HCT116 (cell line): ENCODE measurements at places on chromosomes 1 and 21. TPM values are rescaled to one million over a fixed set of nuclear protein-coding genes. Genes with fewer than 3 reads are reported as not detected.

LCE1E gene
- total RNA-seq: not detected

CRYBG2 gene
- 10.5 TPM for total RNA-seq

DNA sequence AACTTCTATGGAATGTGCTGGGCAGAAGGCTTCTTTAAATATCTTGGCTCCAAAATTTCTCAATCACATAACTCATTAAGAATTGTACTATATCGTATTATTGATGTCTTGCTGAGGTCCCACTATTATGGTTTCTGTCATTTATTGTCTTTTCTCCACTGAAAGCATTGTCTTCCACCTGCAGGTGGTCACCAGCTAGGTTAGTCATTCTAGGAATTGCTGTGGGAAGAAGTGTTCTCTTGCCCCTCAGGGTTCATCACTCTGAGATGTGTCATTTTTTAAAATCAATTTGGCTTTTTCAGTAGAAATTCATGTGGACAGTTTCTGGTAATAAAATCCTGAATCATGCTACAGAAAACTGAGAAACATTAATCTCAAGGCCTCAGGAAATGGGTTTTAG lies 66.1 kb downstream of the NCAM2 start:
- DNase-seq: no peak

DNA sequence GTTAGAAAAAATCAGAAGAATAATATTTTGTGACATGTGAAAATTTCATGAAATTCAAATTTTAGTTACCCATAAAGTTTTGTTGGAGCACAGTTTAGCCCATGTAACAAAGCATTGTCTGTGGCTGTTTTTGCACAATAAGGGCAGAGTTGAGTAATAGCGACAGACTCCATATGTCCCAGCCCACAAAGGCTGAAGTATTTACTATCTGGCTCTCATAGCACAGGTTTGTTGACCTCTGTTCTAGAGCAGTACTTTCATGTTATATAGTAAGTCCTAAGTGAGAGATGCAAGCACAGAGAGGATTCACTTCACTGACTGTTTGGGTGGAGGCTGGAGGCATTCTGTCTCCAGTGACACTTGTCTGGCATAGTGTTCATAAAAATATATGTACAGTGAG lies 6.8 kb downstream of the LAMC1 start:
- DNase-seq: no peak

GRCh38 chr1:163178628-163179027 lies 24.1 kb downstream of the RGS5 start:
- no peak for DNase-seq

- DNase-seq: no peak
Observed at GRCh38 chr1:201023517-201023902, at the start of gene KIF21B. KIF21B (minus strand) TSS chr1:201023714; CDS start chr1:201023383, 331 bp downstream.

CAPN2 gene
- 173 TPM for total RNA-seq

CFAP107 gene
- not detected for total RNA-seq

GRCh38 chr21:33008333-33009051 lies 17.2 kb upstream of the OLIG2 start:
- DNase-seq: no peak
